Nucleus accumbens (tissue), 56 donors: ENCODE measurements at places on chromosomes 12 and 14.

DNA sequence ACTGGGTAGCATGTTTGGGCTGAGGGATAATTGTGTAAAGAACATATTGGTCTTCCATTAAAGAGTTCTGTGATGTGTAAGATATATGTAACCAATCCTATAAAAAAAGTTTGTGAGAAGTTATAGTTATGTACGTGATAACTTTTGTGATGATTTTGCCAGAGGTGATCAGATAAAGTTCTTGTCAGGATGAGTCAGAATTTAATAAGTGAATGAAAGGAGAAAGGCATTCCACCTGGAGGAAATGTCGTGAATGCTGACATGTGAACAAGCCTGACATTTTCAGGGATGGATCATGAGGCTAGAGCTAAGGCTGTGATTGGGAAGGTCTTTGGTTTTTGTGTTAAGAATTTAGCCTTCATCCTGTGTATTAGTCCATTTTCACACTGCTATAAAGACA lies 241.5 kb downstream of the SNAPC1 start:
- DNase-seq = no peak

GRCh38 chr12:127038152-127038551 lies 1228.8 kb upstream of the TMEM132C start:
- DNase-seq = no peak

DNA sequence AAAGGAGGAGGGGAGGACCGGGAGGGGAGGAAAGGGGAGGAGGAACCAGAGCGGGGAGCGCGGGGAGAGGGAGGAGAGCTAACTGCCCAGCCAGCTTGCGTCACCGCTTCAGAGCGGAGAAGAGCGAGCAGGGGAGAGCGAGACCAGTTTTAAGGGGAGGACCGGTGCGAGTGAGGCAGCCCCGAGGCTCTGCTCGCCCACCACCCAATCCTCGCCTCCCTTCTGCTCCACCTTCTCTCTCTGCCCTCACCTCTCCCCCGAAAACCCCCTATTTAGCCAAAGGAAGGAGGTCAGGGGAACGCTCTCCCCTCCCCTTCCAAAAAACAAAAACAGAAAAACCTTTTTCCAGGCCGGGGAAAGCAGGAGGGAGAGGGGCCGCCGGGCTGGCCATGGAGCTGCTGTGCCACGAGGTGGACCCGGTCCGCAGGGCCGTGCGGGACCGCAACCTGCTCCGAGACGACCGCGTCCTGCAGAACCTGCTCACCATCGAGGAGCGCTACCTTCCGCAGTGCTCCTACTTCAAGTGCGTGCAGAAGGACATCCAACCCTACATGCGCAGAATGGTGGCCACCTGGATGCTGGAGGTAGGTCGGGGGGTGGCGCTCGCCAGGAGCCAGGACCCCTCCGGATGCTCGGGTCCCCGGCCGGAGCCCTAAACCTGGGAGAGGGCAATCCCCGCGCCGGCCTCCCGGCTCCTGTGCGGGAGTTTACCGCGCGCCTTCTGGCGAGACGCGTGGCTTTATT lies at the start of gene CCND2:
TSS of gene CCND2 (plus strand) at position 111 of the 744 bp plus-strand sequence. CDS start at position 390, 279 bp downstream.
- peak; percentile 80 for DNase-seq

GRCh38 chr14:96062010-96062409 lies 22.8 kb downstream of the C14orf132 start:
- DNase-seq = no peak

- DNase-seq = no peak
Measured at GRCh38 chr12:24560831-24561271, 388.1 kb downstream of the BCAT1 start.

DNA sequence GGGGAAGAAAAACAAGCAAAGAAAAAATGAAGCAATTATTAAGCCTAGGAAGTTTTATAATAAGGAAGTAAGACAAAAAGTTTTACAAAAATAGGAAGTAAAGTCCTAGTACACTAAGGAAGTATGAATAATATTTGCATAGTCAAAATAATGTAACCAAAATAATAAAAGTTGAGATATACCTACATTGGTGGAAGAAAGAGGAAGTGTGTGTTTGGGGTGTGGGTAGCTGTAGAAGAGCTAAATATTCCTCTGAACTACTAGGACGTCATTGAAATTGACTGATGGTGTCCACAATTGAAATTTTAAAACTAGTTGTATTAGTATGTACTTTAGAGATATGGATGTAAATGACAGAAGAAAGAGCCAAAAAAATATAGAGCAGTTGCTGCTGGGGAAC lies 228.4 kb upstream of the OTX2 start:
- no peak for DNase-seq

DNA sequence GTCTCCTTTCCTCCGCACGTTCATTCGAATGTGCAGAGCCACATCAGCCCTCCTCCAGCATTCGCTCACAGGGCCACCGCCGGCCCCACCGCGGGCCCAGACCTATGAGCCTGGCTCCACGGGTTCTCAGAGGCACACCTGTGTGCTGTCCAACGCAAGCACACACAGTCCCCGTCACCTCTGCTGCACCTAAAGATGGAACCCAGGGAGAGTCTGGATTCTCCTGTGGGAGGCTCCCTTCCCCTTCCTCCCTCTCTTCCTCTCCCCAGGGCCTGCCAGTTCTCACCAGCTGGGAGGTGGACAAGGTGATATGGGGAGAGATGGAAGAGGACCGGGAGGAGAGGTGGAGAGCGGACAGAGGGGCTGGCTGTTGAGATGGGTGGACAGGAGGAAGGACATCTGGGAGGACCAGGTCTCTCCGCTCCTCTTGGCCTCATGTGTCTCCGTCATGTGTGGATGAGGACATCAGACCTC lies 4.9 kb upstream of the AQP6 start:
- no peak for DNase-seq

GRCh38 chr12:86367137-86367536 lies 110.9 kb upstream of the MGAT4C start:
- DNase-seq = no peak

GRCh38 chr14:31057035-31057434 lies 30.9 kb upstream of the STRN3 start:
- no peak for DNase-seq
